Osteocyte (in vitro differentiated cells): ENCODE measurements at places on chromosomes 1 and 21.

- H3K4me1 ChIP-seq: peaks cover 20% of the 10 kb centered on the region
- no peak overlapping the region for H3K27ac ChIP-seq
- H3K36me3 ChIP-seq: peaks cover 3% of the 10 kb centered on the region
Measured at GRCh38 chr21:41170442-41170841, 2.5 kb downstream of the BACE2 start.

- H3K4me3 ChIP-seq: no peak overlapping the region
- H3K4me1 ChIP-seq: no peaks in the 10 kb centered on the region
- H3K36me3 ChIP-seq: no peaks in the 10 kb centered on the region
- no peak overlapping the region for H3K27ac ChIP-seq
Measured at GRCh38 chr1:14466006-14466405, 132.5 kb upstream of the KAZN start.

DNA sequence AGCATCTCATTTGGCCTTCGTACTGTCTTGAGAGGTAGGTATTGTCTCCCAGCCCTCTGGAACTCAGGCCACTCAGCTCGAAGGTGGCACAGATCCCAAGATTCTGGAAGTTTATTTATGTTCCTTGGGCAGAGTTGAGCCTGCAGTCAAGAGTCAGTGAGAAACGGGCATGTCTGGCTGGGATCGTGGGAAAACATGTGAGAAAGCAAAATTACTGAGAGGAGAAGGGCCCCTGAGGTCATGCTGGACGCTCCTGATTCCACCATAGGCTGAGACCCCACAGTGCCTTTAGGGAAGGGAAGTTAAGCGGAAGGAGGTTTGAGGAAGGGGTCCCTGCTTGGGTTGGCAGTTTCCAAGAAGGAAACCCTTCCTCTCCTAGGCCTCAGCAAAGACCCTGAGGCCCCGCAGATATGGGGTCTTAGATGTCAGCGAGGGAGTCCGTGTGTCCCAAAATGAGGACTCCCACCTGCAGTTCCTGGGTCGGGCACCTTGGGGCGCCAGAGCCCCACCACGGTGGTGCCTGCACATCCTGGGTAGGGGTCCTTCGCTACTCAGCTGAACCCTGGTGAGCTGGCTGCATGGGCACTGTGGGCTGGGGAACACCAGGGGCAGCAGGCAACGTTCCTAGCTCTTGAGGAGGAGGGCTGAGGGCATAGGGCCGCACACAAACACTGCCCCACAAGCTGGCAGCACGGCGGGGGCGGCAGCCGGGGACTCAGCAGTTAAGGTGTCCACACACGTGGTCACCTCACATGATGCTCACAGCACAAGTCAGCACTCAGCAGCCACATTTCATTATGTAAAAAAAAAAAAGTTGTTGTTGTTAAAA, 12.3 kb upstream of the SEMA4A start:
- H3K27ac ChIP-seq: peak overlapping the region; percentile 76
- H3K4me3 ChIP-seq: no peak overlapping the region
- H3K27me3 ChIP-seq: no peaks in the 10 kb centered on the region
- DNase-seq: no peak

DNA sequence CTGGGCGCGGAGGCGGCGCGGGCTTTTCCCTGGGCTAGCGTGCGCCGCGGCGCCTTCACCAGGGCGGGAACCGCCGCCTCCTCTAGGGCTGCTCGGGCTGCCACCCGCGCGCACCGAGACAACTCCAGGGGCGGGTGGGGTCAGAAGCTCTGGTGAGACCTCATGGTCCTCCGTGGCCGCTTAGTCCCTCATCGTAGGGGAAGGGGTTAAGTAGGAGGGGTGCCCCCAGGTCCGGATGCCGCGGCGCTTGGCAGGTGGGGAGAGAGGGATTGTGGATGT, 559 bp downstream of the SERTAD4 start:
- peaks cover 48% of the 10 kb centered on the region for H3K4me1 ChIP-seq
- H3K27ac ChIP-seq: peak overlapping the region; percentile 70
- H3K27me3 ChIP-seq: no peaks in the 10 kb centered on the region
- H3K36me3 ChIP-seq: no peaks in the 10 kb centered on the region
- H3K4me3 ChIP-seq: peak overlapping the region; percentile 81

DNA sequence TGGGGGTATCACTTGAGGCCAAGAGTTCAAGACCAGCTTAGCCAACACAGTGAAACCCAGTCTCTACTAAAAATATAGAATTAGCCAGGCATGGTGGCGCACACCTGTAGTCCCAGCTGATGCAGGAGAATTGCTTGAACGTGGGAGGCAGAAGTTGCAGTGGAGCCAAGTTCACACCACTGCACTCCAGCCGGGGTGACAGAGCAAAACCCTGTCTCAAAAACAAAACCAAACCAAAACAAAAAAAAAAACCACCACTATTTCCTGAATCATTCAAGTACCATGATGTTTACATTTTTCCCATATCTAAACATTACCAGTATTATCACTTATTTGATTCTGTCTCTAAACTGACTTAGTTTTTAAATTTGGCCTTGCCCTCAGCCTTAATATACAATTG, 29.5 kb downstream of the TUT4 start:
- DNase-seq: no peak
- H3K27me3 ChIP-seq: no peaks in the 10 kb centered on the region
- H3K4me3 ChIP-seq: no peak overlapping the region
- peaks cover 25% of the 10 kb centered on the region for H3K36me3 ChIP-seq

DNA sequence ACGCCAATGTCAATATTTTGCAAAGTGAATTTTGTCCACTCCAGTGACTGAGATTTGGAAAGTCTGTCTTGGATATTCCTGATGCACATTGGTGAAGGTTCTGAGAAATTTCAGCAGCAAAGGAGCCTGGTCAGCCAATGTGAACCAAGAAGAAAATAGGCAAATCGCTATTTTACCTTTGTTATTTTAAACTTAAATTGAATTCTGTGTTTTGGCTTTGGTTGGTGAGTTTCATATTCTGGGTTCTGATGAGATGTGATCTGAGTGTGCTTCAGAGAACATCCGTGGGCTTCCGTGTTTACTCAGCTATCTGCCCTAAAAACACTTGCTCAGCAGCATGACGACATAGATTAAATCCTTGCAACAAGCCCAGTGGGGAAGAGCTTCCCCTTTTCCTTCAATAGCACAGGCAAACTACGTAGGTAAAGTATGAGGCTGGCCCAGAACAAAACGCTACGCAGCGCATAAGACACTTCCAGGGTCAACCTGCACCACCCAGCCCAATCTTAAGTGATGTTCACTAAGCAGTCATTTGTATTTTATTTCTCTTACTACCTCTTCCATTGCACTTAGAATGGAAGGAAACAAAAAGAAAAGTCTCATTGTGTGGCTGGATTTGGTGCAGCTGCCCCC, 176.4 kb upstream of the KAZN start:
- no peaks in the 10 kb centered on the region for H3K36me3 ChIP-seq
- no peak overlapping the region for H3K4me3 ChIP-seq
- DNase-seq: no peak
- no peak overlapping the region for H3K27ac ChIP-seq
- no peaks in the 10 kb centered on the region for H3K4me1 ChIP-seq

GRCh38 chr1:66671455-66671854, 80.8 kb upstream of the DYNLT5 start:
- no peak overlapping the region for H3K27ac ChIP-seq
- peaks cover 47% of the 10 kb centered on the region for H3K36me3 ChIP-seq
- no peaks in the 10 kb centered on the region for H3K27me3 ChIP-seq
- H3K4me1 ChIP-seq: peaks cover 17% of the 10 kb centered on the region

DNA sequence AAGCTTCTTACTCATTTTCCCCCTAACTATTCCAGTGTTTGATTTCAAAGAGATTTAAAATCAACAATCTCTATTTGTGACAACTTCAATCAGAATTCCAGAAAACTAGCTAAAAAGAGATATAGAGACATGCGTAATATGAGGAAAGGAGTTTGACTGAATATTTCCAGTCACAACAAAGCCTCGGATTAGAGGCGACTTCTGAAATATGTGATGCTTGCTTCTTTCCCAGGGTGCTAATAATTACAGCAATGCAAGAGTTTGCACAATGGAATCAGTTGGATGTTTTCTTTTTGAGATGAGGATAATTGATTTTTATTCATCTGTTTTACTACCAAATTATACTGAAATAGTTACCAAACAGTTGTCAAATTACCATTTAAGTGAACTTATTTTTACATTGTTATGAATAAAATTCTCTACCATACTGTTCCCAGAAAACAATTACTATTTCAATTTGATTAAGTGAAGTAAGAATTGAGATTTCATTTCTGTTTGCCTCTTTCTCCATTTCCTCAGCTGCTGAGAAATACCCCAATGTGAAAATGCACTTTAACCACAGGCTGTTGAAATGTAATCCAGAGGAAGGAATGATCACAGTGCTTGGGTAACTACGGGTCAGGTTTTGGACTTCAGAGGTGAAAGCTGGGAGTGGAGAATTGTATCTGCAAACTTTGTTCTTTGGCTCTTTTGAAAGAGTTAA, 28.1 kb downstream of the KMO start:
- no peaks in the 10 kb centered on the region for H3K36me3 ChIP-seq
- H3K4me3 ChIP-seq: no peak overlapping the region
- peaks cover 34% of the 10 kb centered on the region for H3K27me3 ChIP-seq

DNA sequence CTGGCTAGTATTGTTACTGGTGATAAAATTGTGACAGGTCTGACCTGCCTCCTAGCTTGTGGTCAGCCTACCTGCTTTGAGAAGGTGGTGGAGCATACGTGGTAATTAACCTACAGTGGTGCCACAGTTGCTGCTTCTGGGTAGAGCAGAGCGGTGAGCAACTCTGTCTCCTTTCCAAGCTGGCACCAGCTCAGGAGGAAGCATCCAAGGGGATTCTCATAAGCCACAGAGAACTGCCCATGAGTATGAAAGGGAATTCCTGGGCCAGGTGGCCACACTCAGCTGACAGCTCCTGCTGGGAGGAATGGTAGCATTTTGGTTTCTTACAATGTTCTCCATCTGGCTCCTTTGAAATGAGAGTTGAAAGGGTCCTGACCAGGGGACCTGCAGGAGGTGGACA, 39.4 kb downstream of the ATP2B4 start:
- no peak for DNase-seq
- peaks cover 6% of the 10 kb centered on the region for H3K36me3 ChIP-seq
- H3K4me1 ChIP-seq: peaks cover 51% of the 10 kb centered on the region
- H3K27me3 ChIP-seq: no peaks in the 10 kb centered on the region
- H3K27ac ChIP-seq: peak overlapping the region; percentile 79

DNA sequence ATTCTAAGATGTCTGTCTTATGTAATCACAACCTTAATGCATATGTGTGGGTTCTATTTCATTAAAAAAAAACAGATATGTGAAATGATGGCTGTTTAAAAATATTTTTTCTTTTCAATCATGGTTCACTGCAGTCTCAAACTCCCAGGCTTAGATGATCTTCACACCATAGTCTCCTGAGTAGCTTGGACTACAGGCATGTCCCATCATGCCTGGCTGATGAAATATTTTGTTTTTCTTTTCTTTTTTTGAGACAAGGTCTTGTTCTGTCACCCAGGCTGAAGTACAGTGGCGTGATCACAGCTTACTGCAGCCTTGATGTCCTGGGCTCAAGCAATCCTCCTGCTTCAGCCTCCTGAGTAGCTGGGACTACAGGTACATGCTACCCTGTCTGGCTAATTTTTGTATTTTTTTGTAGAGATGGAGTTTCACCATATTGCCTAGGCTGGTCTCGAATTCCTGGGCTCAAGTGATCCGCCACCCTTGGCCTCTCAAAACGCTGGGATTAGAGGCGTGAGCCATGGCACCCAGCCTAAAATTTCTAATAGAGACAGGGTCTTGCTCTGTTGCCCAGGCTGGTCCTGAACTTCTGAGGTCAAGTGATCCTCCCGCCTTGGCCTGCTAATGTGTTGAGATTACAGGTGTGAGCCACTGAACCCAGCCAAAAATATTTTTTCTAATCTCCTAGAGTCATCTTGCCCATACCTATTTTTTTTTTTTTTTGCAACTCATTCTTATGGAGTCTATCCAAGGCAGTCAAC, 67.6 kb downstream of the GIPC2 start:
- no peak overlapping the region for H3K4me3 ChIP-seq
- DNase-seq: no peak
- no peaks in the 10 kb centered on the region for H3K36me3 ChIP-seq
- H3K27me3 ChIP-seq: no peaks in the 10 kb centered on the region

- no peaks in the 10 kb centered on the region for H3K36me3 ChIP-seq
- peak overlapping the region; percentile 97 for H3K27ac ChIP-seq
- no peak for DNase-seq
Measured at GRCh38 chr1:27772036-27772931, 735 bp upstream of the STX12 start.

DNA sequence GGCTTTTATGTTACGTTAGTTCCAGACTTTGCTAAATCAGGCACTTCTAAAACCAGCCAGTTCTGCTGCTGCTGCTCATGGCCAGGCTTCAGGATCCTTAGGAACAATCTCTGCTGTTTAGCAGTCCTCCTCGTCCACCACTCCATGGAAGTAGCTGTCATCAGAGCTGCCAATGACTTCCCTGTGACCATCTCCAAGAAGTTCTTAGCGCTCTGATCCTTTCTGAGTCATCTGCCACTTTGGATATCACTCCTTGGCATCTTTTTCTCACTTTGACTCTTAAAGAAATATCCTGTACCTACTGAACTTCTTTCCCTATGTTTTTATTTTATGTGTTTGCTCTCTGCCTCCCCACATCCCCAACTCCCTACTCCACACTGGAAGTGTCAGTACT, 14.7 kb upstream of the IRF2BP2 start:
- no peaks in the 10 kb centered on the region for H3K36me3 ChIP-seq
- DNase-seq: no peak
- H3K27me3 ChIP-seq: no peaks in the 10 kb centered on the region
- no peak overlapping the region for H3K27ac ChIP-seq
- H3K4me1 ChIP-seq: peaks cover 52% of the 10 kb centered on the region

DNA sequence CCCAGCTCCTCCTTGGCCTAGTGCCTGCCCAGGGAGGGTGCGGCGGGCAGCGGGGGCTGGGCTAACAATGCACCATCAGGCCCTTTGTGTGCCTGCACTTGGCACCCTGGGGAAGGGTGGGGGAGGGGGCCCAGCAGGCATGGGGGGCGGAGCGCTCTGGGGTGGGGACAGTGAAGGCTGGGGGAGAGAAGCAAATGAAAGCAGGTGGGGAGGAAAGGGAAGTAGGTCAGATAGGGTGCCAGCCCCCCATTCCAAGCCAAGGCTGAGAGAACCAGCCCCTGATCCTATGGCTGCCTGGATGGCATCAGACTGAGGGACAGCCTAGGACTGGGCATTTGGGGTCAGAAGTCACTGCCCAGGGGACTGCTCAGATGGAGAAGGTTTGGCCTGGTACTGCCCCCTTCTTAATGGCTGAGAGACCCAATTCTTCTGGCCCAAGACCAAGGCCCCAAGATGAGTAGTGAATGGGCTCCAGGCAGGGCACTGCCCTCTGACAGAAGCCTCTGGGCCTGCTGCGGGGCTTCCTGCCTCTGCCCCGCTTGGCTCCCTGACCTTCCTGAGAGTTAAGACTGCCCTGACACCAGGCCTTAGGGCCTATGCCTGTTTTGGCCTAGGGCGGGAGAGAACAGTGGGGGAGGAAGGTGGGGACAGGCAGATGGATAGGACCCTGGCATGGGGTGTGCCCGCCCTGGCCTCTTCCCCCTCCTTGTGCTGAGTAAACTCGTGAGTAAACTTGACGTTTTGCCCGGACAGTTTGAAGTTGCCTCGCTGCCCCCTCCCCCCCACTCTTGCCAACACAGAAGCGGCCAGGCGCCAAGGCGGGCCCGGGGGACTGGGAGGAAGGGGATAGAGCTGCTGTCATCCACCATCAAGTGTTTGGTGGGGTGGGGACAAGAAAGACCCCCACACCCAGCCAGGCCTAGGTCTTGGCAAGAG, 2.7 kb downstream of the ZBTB7B start:
- H3K4me1 ChIP-seq: peaks cover 24% of the 10 kb centered on the region
- H3K27me3 ChIP-seq: no peaks in the 10 kb centered on the region
- H3K36me3 ChIP-seq: peaks cover 2% of the 10 kb centered on the region
- H3K27ac ChIP-seq: peak overlapping the region; percentile 63
- no peak overlapping the region for H3K4me3 ChIP-seq

GRCh38 chr1:8364528-8365442, 46.9 kb downstream of the SLC45A1 start:
- no peak for DNase-seq
- no peak overlapping the region for H3K27ac ChIP-seq
- peaks cover 21% of the 10 kb centered on the region for H3K36me3 ChIP-seq
- H3K4me3 ChIP-seq: no peak overlapping the region
